SK-N-SH (cell line): ENCODE measurements at places on chromosomes 11 and 22. TPM values are rescaled to one million over a fixed set of nuclear protein-coding genes. Genes with fewer than 3 reads are reported as not detected.

GRCh38 chr11:74403607-74404321 lies 5.5 kb upstream of the PGM2L1 start:
- DNase-seq: peak; percentile 15

DNA sequence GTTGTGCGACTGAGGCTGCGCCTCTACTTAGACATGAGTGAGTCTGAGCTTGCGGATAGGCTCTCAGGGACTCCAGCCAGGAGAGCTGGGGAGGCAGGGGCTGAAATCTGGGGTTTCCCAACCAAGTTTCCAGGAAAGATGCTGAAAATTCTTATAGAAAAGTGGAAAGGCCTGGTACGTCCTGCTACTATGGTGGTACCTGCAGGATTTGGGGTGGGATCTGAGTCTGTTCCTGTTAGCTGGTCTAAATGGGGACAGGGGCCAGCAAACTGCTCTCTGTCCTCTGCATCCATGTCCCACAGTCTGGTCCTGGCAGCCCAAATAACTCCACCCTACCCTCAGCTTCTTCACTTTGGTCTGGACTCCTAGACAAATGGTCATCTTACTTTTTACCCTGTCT lies 86.9 kb downstream of the INSC start:
- DNase-seq: no peak

DNA sequence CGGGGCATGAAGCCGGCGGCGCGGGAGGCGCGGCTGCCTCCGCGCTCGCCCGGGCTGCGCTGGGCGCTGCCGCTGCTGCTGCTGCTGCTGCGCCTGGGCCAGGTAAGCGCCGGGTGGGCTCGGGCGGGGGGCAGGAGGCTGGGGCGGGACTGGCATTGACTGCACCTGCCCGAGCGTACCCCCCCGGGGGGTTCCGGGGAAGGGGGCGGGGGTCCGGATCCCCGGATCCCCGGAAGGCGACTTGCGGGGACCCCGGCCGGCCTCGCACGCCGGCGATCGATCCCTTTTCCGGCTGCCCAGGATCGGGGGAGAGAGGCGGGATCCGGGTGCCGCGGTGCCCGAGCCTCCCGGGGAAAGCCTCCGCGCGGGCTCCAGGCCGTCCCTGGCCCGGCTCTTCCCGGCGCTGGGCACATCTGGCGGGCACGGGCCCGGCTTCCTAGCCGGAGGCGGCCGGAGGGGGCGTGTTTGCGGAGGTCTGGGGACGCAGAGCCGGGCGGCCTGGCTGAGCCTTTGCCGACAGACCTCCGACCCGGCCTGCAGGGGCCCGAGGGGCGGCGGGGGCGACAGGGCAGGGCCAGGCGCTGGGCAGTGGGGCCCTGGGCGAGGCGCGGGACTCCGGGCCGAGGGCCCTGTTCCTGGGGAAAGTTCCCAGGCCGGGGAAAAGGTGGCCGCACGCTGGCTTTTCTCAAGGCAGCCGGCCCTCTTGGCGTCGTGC lies 705 bp downstream of the PTPRJ start:
- peak; percentile 93 for DNase-seq

The OR5A1 gene
- not detected in 2 replicates for polyA plus RNA-seq

The ART1 gene
- polyA plus RNA-seq: not detected in 2 replicates
